NCI-H69 (cell line): ENCODE measurements at places on chromosomes 2 and 18.
A peak's percentile ranks its signal among the peaks of the same experiment; 100 is the strongest.

GRCh38 chr2:232871418-232871834, 1.4 kb downstream of the SNORC start:
- no peak for DNase-seq

- peak; percentile 91 for DNase-seq
Measured at GRCh38 chr18:76208678-76209306, 286.2 kb downstream of the ZNF516 start.

DNA sequence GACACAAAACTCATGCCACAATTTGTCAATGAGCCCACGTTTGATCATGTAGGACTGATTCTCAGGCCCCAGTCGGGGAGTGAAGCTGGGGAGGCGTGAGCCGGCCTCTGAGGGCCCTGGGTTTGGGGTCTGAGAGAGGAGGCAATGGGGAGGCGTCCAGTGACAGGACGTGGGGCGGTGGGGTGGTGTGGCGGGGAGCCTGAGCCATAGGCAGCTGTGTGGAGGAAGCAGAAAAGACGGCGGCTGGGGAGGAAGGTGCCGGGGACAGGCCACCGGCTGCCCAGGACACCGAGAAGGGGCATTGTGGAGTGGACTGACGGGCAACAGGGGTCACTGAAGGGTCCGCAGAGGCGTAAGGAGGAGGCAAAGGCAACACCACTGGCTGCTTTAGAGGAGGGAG, 7.2 kb downstream of the CHPF start:
- no peak for DNase-seq

GRCh38 chr2:120543899-120544298, 191.8 kb upstream of the GLI2 start:
- DNase-seq = no peak

DNA sequence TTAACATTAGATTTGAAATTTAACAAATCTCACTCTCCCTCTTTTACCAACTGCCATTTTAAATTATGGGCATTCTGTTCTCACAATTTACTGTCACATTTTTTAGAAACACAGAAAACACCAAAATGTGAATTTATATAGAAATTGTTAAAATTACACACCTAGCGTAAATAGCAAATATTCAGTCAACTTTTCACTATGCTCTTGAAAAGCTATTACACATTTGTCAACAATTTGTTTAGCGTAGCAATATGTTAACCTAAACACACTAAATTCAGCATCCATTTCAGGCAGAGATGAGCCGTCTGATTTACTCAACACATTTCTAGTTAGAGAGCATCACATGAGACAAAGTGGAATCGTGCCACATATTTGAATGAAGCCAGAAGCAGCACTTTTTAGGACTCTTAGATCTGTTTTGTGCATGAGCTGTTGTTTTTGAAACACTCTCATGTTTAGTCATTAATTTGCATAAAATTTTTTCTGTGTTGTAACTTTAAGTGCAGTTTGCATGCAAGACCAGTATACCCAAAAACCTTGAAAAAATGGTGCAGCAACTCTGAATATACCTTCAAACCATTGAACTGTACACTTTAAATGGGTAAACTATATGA, 8.2 kb downstream of the TTC32 start:
- DNase-seq = no peak

DNA sequence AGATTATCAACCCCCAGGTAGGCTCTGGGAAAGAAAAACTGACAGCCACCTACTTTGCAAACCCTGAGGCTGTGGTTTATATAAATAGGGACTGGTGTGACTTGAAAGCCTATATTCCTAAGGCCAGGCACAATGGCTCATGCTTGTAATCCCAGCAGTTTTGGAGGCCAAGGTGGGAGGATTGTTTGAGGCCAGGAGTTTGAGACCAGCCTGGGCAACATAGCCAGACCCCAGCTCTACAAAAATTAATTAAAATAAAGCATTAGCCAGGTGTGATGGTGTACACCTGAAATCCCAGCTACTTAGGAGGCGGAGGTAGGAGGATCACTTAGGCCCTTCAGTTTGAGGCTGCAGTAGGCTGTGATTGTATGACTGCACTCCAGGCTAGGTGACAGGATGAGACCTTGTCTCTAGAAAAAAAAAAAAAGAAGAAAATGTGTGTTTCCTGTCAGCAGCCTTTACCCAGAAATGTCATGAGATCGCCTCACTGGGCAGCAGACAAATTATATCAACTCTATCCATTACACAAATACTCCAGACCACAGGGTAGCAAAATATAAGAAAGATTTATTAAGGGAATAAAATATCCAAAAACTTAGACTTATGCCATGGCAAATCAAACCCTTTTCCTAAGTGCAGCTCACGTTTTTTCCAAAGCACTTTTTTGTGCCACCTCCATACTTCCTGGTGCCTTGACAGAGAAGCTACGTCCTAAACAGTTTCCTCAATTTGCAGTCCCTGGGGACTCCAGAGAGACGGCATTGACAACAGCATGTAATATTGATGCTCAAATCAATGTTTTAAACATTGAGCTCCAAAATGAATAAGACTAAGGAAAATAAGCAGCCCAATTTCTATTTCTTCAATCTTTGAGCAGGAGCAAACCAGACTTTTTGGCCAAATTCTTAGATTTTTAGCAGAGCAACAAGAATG, 190.8 kb upstream of the NDUFV2 start:
- no peak for DNase-seq

DNA sequence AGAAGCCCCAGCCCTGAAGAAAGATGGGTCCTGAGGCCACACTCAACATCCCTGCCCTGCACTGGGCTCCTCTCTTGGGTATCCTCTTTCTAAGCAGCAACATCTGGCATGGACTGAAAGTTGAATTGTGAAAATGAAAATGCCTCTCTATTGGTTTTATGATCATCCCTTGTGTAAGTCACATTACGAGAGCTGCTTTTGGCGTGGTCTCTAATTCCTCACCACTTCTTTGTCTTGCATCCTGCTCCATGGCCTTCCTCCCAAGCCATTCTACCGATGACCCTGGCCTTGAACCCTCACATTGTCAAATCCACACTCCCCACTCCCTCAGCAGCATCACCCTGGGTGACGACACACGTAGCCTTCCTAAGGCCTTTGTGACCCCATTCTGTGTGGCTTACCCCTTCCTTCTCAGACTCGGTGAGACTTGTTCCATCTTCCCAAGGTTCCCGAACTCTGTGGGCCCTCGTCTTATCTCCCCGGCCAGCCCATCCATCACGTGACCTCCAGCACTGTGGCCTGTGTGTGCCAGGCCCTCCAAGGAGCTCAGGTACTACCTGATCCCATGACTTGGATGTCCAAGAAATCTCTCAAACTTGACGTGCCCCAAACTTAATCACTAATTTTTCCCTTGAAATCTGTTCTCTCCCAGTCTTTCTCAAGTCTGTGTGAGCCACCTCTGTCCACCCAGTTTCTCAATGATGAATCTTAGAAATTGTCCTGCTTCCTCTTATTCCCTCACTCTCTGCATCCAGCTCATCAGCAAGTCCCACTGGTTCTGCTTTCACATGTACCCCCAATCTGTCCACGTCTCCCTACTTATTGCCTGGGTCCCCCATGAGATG, 194.7 kb upstream of the HS6ST1 start:
- no peak for DNase-seq
